ENCODE measurements at places on chromosomes 1 and 21.
A peak's percentile ranks its signal among the peaks of the same experiment; 100 is the strongest.

GRCh38 chr21:31752352-31752751, 20.4 kb upstream of the SCAF4 start:
- no peak for DNase-seq

DNA sequence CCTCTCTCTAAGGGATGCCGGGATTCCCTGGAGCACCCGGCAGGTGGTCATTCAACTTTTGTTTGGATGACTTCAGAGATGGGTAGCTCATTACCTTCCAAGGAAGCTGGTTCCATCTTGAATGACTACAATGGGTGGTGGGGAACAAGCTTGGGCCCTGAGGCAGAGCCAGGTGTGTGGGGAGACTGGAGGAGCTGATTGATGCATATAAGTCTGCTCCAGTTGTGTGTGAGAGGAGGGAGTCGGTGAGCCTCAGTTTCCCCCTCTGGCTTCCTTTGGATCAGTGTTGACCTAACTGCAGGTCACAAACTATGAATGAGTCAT, 133.8 kb upstream of the ZBTB40 start:
- no peak for DNase-seq

- DNase-seq: no peak
These were observed 5.2 kb downstream of the AMPD1 start for GRCh38 chr1:114690148-114690547.

DNA sequence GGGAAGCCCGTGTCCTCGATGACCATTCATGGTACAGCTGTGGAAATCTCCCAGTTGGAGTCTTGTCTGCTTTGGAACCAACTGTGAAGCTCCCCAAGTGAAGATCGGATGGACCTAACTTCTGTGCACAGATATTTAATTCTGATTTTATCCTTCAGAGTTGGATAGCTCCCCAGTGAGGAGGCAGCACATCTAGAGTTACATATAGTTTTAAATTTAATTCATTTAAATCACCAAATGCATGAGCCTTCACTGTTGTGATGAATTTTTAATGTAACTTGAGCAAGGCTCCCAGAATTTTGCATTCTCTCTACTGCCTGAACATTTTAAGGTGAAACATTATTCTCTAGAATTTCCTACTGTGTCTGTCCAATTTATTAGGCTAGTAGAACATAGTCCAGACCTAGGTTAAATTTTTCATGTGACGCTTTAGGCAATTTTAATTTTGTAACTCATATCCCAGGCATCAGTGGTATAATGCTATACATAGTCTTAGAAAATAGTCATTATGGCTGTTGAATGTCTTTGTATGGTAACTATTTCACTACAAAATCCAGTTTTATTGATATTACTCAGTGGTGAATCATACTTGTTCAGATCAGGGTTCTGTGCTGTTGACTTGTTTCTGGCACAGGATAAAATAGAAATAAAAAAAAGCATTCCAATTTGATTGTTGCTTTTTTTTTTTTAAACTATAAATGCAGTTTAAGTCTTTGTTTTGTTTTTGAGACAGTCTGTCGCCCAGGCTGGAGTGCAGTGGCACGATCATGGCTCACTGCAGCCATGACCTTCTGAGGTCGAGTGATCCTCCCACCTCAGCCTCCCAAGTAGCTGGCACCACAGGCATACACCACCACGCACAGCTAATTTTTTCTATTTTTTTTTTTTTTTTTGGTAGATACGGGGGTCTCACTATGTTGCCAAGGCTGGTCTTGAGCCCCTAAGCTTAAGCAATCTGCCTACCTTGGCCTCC, 66.9 kb downstream of the PRDM2 start:
- no peak for DNase-seq

- DNase-seq: peak; percentile 61
These were observed 39.8 kb downstream of the HTR6 start for GRCh38 chr1:19704247-19705113.

DNA sequence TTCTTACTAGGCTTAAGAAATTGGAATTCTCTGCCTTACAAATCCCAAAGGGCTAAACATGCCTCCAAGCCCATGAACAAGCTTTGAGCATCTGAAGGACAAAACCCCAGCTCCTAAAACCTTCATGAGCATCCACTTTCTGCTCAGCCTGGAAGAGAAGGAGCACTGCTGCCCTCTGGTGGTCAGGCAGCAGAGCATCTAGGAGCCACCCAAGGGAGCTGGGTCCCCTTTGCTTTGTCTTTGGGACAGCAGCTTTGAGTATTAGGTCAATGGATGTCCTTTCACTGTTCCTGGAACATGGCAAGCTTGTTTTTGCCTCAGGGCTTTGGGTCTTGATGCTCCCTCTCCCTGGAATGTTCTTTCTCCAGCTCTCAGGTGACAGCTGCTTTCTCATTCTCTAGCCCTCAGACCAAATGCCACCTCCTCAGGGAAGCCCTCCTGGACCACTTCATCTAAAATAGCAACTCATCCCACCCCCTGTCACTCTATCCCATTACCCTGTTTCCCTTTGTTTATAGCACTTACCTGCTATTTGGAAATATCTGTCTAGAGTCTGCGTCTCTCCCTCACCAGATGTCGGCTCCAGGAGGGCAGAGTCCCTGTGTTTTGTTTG, 25.7 kb downstream of the RAB7B start:
- peak; percentile 87 for DNase-seq

GRCh38 chr1:84436876-84437655, 38.8 kb downstream of the DNASE2B start:
- DNase-seq: no peak
